Astrocyte (in vitro differentiated cells and primary cell): ENCODE measurements at places on chromosomes 13 and 19.

GRCh38 chr13:19283836-19284235 is 102.2 kb upstream of the TUBA3C start:
- DNase-seq = no peak

GRCh38 chr13:44302940-44303575 is 70.6 kb upstream of the SERP2 start:
- peak; percentile 87 for DNase-seq

DNA sequence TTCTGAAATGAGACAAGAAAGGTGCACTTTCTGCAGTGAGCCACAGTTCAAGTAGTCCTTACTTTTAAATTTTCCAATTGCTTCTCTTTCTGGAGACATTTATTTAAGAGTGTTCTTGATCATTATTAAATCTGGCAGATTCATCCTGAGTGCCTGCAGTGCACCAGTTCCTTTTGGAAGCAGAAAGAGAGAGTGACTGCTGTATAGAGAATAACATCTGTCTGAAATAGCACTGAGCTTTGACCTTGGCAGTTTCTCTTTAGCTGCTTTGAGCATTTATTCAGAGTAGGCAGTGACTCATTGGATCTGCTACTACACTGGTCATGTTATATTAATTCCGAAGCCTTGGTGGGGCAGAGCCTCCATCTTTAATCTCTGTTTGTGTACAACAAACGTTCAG is 1373.7 kb downstream of the PCDH9 start:
- DNase-seq = peak; percentile 48

GRCh38 chr19:38685666-38686529 is 38.4 kb downstream of the ACTN4 start:
- peak; percentile 53 for DNase-seq

DNA sequence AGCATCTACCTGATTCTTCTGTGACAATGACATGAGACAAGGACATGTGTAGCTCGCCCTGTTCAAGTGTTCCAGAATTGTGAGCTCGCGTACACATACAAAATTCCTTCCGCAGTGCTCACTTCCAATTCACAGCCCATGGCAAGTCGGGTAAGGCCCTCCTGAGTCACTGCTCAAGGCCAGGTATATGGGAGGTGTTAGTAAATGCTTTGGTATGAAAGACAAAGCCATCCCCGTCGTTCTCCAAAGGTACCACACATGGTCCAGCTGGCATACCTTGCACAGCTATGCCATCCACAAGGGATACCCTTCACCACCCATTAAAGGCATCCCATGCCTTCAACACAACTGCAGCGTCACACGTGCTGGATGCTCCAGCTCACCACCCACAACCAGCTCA is 4.4 kb upstream of the ELL start:
- no peak for DNase-seq

DNA sequence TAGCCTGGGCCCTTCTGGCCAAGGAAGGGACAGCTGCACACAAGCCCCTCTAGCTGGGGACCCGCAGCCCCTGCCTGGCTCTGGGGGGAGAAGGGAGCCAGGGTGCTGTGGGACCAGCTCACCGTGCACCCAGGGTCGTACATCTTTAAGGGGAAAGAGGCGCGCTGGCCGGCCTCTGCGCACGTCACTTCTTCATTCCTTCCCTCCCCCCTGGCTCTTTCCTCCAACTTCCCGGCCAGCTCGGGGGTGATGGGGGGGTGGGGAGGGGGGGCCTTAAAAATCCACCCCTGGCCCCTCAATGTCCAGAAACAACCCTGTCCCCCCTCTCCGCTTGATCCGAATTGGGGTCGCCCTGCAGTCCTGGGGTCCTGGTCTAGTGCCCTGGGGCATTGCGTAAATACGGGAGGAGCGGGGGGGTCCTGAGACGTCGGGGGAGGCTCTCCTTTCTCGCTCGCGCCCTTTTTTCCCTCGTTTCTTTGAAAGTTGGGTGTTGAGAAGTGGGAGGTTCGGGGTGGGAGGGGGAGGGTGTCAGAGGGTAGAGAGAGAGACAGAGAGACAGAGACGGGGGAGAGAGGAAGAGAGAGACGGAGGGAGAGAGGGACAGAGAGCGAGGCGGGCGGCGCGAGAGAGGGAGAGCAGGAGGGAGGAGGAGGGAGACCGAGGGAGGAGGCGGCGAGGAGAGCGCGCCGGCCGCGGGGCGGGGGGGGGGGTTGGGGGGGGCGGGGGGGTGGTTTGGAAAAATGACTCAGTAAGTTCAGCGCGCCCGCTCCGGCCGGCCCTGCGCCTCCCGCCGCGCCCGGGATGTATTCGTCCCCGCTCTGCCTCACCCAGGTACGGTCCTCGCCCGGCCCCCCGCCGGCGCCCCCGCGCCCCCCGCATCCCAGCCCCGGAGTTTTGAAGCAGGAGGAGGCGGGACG is at the start of gene NFIC:
Gene NFIC (plus strand): TSS at position 748 of the 917 bp plus-strand sequence. CDS start 54 bp downstream, at position 802.
- peak; percentile 74 for DNase-seq
